ENCODE measurements at places on chromosomes 2 and 18.

DNA sequence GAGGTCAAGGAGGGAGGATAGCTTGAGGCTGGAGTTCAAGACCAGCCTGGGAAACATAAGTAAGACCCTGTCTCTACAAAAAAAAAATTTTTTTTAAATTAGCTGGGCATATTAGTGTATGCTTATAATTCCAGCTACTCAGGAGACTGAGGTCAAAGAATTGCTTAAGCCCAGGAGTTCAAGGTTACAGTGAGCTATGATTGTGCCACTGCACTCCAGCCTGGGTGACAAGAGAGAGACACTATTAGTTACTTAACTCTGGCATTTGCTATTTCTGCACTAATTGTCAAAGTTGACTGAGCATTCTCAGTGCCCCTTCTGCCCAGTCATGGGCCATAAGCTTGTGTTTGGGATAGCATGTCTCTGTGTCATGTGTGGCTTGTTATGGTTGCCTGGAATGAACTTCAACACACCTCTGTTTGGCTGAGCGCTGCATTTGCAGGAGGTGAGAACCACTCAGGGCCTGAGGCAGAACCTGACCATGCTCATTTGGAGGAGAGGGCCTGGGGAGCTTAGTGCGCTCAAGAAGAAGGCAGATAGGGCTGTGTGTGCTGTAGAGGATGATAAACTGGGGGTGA is 77.7 kb downstream of the SH3RF3 start:
- no peak for DNase-seq

- no peak for DNase-seq
Observed at GRCh38 chr2:177817300-177817699, 255.3 kb downstream of the PDE11A start.

DNA sequence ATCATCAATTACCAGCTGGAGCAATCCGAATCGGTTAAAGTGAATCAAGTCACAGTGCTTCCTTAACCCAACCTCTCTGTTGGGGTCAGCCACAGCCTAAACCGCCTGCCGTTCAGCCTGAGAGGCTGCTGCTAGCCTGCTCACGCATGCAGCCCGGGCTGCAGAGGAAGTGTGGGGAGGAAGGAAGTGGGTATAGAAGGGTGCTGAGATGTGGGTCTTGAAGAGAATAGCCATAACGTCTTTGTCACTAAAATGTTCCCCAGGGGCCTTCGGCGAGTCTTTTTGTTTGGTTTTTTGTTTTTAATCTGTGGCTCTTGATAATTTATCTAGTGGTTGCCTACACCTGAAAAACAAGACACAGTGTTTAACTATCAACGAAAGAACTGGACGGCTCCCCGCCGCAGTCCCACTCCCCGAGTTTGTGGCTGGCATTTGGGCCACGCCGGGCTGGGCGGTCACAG is 496 bp upstream of the ITGA4 start:
- peak; percentile 97 for DNase-seq

DNA sequence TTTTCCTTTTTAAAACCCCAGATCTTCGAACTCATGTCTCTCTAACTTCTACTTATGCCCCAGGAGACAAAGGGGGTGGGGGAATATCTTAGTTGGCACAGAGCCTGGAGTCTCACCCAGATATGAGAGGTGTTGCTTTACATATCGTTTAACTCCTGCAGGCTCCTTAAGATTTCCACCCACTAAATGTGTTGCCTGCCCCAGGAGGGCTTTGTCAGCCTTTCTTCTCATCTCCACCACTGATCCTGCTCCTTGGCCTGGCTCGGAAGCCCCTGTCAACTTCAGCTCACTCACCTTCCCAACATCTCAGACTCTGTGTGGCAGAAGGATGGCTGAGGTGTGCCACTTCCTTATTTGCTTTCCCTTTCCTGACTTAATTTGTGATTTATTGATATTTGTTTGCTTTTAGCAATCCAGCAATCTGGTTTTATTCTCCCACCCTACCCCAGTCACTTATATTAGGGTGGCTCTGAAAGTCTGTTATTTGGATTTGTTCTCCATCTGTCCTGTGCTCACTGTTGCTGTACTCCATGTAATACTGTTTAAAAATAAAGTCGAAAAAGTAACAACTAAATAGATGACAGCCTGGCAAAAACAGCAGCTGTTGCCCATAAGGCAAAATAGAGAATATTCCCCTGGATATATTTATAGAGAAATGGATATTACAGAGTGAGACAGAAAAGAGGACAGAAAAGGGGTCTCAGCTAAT is 200.6 kb downstream of the ZBTB7C start:
- no peak for DNase-seq

GRCh38 chr2:126645211-126645618 is 10.7 kb upstream of the GYPC start:
- no peak for DNase-seq

DNA sequence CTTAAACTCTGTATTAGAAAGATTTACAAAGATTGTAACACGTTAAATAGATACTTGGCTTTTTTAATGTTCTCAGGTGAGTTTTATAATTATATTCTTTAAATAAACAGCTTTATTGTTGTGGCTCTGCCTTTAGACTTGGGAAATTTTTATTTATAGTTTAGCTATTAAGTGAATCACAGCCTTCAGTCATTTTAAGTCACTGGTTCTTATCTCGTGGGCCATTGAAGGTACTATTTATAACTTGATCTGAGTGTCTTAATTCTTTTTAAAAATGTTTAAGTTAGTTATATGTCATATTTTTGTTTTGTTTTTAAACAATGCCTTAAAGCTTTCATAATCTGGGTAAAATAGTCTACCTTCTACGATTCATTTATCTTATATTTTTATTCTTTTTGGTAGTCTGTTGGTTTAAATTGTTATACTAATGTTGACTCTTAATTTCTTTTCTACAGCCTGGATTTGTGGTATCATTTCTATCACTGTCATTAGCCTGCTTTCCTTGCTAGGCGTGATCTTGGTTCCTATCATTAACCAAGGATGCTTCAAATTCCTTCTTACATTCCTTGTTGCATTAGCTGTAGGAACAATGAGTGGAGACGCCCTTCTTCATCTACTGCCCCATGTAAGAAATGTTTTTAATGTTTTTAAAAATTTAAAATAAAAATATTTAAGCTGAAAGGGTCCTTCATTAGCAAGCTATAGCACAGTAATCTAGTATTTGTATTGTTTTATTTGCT is 49.3 kb downstream of the SLC39A10 start:
- DNase-seq = no peak

DNA sequence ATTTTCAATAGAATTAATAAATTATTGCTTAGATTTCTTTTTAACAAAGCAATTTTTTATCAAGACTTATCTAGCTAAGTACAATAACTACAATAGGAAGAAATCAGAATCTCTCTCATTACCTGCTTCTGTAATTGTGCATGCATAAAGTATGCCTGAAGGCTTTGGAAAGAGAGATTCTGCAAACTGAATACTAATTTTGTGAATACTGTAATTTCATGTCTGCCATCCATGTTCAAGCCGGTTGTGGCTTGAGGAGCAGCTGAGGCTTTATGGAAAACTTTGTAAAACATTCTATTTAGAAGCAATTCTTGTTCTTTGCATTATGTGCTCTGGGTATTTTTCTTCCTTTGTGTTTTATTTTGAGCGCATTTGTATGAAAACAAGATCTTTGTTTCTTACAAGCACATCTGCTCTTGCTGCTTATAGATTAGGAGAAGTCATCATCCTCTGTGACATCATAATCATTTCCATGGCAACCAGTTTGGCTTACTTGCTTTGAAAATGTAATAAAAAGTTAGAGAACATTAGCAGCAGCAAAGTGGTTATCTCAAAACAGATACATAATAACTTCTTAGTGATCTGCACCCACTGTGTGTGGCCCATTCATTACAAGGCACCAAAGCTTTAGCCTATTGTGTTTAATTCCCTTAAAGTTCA is 16.0 kb upstream of the IKZF2 start:
- no peak for DNase-seq

DNA sequence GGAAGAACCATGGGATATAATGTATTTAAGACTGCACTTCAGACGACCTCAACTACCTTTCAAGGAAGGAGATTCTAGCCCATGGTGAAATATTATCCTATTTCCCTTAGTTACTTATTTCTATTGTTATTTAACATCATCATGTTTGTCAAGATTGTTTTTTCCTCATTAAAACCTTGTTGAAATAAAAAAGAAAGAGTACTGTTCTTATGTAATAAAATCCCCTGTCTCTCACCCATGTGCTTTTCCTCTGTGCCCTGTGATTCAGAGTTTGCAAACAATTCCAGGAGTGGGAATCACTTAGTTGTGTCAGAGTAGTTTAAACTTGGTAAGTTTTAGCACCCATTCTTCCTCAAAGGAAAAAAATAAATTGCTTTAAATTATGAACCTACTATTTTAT is 43.6 kb downstream of the ERBB4 start:
- DNase-seq = no peak

GRCh38 chr2:166381-166780 is 97.5 kb downstream of the SH3YL1 start:
- DNase-seq = no peak

DNA sequence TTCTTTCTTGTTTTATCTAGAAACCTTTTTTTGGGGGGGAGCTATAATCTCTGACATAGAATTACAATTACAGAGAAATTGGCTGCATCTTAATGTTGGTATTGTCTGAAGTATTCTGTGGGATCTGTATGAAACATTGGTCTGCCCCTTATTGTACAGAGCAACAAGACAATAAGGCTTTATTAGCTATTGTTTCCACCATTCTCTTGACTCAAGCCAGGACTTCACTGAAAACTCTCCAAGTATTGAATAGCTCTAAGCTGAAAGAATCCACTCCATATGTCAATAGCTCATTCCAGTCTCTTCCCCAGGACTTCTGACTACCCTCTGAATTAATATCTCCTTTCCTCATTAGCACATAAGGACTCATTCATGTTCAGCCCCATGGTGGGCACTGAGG is 77.8 kb downstream of the RHBDD1 start:
- DNase-seq = no peak

GRCh38 chr2:48383036-48383435 is 146.9 kb upstream of the STON1 start:
- DNase-seq = peak; percentile 34

All from Kasumi-1 (cell line).